ENCODE measurements at places on chromosomes 4 and X. TPM values are rescaled to one million over a fixed set of nuclear protein-coding genes. Genes with fewer than 3 reads are reported as not detected.

DNA sequence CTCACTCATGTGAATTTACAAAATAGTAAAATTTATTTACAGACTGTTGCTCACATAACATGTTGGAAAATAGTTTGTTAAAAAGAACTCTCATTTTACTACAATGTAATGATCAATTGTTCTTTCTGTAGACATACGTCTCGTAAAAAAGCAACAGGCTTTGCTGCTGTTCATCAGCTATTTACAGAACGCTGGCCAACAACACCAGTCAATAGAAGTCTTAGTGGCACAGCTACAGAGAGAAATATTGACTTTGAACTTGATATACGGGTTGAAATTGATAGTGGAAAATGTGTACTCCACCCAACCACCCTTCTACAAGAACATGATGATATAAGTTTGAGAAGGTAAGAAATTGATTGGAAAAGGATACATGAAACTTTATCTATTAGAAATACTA, 47.6 kb upstream of the ADAD1 start:
- no peak overlapping the region for H3K4me3 ChIP-seq
- no peaks in the 10 kb centered on the region for H3K4me1 ChIP-seq
- no peak for DNase-seq
- no peak overlapping the region for H3K27ac ChIP-seq

DNA sequence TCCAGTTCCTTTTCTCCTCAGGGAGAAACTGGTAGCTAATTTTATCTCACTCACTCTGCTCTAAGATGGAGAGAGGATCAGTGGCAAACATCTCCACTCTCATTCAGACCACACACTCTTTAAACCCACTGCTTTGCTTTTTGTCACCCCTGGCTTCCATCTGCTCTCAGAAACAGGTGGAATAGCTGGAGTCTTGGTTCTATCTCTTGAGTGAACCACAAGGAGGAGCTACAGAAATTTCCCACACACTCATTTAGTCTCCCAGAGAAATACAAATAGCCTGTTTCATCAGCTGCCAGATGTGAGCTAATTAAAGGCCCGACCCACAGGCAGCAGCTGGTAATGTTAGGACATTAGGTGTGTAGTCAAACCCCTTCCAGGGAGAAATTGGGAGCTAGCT, 96.6 kb downstream of the STPG2 start:
- DNase-seq, result no peak
- H3K27me3 ChIP-seq, result no peaks in the 10 kb centered on the region
- H3K4me1 ChIP-seq, result no peaks in the 10 kb centered on the region
- H3K36me3 ChIP-seq, result no peaks in the 10 kb centered on the region
- H3K27ac ChIP-seq, result no peak overlapping the region

DNA sequence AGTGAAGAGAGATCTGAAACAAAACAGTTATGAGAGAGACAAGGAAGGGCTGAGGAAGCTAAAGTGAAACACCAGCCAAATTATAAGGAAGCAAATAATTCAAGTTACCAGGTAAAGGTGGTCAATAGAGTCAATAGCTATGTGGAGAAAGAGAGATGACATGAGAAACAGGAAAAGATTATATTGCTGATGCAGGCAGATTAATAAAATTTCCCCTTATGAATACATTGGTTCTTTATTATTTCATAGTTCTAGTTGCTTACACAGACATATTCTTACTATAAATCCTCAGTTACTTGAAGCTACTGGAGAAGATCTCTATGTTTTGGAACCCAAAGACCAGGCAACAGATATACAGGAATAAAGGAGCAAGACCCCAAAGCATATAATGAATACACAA, 273.7 kb upstream of the CTSO start:
- no peaks in the 10 kb centered on the region for H3K4me1 ChIP-seq
- DNase-seq, result no peak
- no peak overlapping the region for H3K27ac ChIP-seq
- no peaks in the 10 kb centered on the region for H3K36me3 ChIP-seq

DNA sequence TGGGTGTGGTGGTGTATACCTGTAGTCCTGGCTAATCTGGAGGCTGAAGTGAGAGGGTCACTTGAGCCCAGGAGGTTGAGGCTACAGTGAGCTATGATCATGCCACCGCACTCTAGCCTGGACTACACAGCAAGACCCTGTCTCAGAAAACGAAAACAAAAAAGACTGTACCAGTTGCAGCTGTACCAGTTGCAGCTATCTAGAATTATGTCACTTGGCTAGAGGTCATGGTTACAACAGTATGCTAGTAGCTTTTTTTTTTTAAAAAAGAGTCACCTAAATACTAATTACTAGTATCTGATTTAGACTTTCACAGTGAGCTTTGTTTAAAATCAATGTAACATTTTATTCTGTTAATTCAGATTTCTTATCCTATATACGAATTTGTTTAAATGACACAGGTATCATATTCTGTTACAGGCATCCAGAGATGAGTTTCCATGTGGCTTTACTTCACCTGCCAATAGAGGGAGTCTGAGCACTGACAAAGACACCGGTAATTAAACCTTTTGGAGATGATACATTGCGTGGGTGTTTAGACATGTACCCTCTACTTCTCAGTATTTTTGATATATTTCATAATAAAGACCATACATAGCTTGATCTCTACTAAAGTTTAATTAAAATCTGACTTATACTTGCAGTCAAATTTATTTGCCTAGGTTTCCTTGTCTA, 100.2 kb upstream of the IL13RA1 start:
- no peak for DNase-seq
- H3K4me1 ChIP-seq, result no peaks in the 10 kb centered on the region
- H3K36me3 ChIP-seq, result no peaks in the 10 kb centered on the region
- H3K27ac ChIP-seq, result no peak overlapping the region
- H3K27me3 ChIP-seq, result no peaks in the 10 kb centered on the region

DNA sequence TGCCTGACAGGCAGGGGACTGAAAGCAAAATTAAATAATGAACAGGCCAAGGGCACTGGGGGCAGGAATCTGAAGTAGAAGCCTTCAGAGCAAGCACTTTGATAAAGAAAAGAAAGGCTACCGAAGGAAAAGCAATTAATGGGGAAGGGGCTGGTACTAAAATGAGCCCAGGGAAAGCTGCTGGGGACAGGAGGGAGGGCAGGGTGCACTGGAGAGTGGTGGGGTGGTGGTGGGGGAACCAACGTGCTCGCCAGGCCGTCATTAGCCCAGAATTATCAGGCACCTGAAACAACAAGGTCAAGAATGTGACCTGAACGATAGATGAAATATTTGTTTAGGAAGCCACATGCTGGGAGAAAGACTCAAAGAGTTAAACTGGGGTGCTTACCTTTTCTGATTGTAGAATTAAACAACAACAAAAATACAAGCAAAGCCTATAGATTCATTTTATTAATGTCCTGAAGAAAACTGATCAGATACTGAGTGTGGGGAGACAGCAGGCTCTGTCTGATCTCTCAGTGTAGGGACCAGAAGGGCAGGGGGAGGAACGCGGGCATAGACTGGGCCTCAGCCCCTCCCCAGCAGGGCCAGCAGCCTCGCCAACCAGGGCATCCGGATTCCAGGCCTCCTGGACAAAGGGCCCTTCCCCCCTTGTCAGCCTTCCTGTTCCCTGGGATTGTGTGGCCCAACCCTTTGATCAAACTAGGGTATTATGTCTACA, 239.7 kb upstream of the KLF3 start:
- H3K36me3 ChIP-seq, result no peaks in the 10 kb centered on the region
- no peak overlapping the region for H3K27ac ChIP-seq

- no peak for DNase-seq
- H3K4me3 ChIP-seq, result no peak overlapping the region
- H3K27me3 ChIP-seq, result no peaks in the 10 kb centered on the region
- H3K27ac ChIP-seq, result no peak overlapping the region
Observed at GRCh38 chr4:64195582-64195981, 213.7 kb downstream of the TECRL start.

DNA sequence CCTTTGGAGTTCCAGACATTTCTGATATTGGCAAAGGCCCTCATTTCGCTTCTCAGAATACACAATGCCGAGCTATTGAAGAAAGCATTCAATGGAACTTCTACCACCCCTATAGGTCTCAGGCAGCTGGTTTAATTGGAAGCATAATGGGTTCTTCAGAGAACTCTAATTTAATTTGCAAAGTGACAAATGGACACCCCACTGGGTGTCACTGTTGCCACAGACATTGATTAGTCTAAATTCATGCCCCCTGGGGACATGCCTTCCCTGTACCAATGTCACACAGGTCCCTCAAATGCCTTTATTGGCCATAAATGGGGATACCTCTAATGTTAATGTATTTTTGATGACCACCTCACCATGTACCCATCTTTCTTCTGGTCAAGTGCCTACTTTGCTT, 22.9 kb upstream of the TMEM255A start:
- H3K27ac ChIP-seq, result no peak overlapping the region
- no peaks in the 10 kb centered on the region for H3K27me3 ChIP-seq
- H3K36me3 ChIP-seq, result no peaks in the 10 kb centered on the region
- no peaks in the 10 kb centered on the region for H3K4me1 ChIP-seq
- H3K4me3 ChIP-seq, result no peak overlapping the region
- no peak for DNase-seq

DNA sequence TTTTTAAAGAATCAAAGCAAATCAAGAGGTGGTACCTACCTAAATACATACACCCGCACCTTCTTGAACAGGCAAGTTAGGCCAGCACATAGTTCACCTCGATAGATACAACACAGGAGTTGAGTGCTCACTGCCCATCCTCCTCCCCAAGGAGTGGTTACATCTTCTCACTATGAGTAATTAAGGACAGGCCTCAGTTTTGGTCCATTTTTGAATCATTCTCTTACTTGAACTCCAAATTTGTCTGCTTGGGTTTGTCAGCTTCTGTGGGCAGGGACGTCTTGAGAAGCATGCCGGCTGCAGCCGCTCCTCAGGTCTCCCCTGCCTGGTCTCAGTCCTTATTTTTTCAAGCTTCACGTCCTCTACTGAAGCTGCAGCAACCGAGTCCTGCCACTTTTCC, 190.6 kb upstream of the RBPJ start:
- H3K27ac ChIP-seq, result no peak overlapping the region
- DNase-seq, result no peak
- no peaks in the 10 kb centered on the region for H3K36me3 ChIP-seq
- H3K4me1 ChIP-seq, result no peaks in the 10 kb centered on the region

GRCh38 chr4:8745005-8745790, 126.4 kb downstream of the HMX1 start:
- no peak overlapping the region for H3K4me3 ChIP-seq
- no peak overlapping the region for H3K27ac ChIP-seq
- H3K4me1 ChIP-seq, result no peaks in the 10 kb centered on the region
- no peak for DNase-seq

GRCh38 chr4:82981138-82981537, 29.5 kb downstream of the LIN54 start:
- H3K36me3 ChIP-seq, result no peaks in the 10 kb centered on the region
- H3K4me3 ChIP-seq, result no peak overlapping the region
- no peak for DNase-seq
- no peaks in the 10 kb centered on the region for H3K4me1 ChIP-seq
- no peaks in the 10 kb centered on the region for H3K27me3 ChIP-seq

- H3K27me3 ChIP-seq, result no peaks in the 10 kb centered on the region
- H3K4me1 ChIP-seq, result no peaks in the 10 kb centered on the region
- DNase-seq, result no peak
- H3K27ac ChIP-seq, result no peak overlapping the region
Observed at GRCh38 chr4:1984406-1985191, 24.2 kb downstream of the NELFA start.

DNA sequence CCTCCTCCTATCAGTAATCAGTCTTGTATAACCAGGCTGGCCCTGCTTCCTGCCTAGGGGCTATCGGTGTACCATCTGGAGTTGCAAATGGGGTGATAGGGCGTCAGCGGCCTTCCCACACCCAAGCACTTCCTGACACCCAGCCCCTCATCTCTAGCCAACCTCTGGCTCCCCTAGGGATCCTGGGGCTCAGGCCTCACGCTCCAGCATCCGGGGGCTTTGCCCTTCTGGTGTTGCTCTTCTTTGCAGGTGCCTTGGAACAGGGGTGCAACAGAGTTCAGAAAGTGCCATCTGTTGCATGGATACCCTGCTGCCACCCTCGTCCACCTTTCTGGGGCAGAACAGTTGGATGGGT, 4.1 kb downstream of the IL9R start:
- no peak overlapping the region for H3K4me3 ChIP-seq
- H3K4me1 ChIP-seq, result no peaks in the 10 kb centered on the region
- no peaks in the 10 kb centered on the region for H3K27me3 ChIP-seq
- H3K36me3 ChIP-seq, result no peaks in the 10 kb centered on the region
- no peak for DNase-seq
- H3K27ac ChIP-seq, result no peak overlapping the region

DNA sequence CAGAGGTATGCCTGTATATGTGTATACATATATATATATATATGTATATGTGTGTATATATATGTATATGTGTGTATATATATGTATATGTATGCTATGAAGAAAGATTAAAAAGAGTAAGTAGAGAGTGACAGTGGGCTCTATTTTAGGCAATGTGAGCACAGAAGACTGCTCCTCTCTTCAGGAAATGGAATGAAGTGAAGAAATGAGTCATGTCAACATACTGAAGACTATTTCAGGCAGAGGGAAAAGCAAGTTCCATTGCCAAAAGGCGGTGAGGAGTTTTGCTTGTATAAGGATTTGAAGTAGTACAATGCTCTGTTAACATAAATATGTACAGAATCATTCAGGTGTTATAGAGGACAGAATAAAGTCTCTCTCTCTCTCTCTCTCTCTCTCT, 773.2 kb upstream of the FTHL17 start:
- no peaks in the 10 kb centered on the region for H3K4me1 ChIP-seq
- no peaks in the 10 kb centered on the region for H3K36me3 ChIP-seq
- no peaks in the 10 kb centered on the region for H3K27me3 ChIP-seq
- DNase-seq, result no peak
- no peak overlapping the region for H3K4me3 ChIP-seq

DNA sequence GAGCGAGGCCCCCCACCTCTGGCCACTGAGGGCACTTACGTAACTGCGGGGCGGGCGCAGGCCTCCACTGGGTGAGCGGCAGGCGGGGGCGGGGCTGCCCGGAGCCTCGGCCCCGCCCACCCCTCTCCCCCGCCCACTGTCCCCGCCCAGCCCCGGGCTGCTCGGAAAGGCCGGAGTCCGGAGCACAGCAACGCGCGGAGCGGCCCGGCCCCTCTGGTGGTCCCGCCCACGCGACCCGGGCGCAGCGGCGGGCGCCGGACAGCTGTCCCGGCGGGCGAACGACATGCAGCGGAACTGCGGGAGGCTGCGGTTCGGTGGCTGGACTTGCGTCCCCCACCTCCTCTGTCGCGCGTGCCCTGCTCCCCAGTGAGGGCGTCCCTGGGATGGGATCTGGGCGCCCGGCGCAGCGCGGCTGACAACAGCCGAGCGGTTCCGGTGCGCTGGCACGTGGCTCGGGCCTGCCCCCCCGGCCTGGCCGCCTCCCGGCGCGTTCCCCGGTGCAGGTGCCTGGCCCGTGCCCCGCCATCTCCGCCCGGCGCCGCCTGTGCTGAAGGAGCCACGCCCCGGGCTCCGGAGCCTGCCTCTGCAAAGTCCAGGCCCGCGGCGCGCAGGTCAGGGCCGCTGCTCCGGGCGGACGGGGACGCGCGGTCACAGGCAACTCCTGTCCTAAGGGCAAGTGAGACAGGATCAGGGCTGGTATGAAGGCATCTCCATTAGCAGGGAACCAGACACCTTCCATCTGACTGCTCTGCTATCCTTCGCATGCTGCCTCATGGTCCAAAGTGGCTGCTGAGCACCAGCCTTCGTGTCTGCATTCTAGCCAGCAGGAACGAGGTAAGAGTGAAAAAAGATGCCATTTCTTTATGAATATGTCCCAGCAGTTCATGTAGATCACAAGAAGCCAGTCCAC, 21.8 kb upstream of the JAKMIP1 start:
- no peaks in the 10 kb centered on the region for H3K27me3 ChIP-seq
- H3K4me1 ChIP-seq, result peaks cover 1% of the 10 kb centered on the region
- no peak overlapping the region for H3K4me3 ChIP-seq
- H3K36me3 ChIP-seq, result no peaks in the 10 kb centered on the region
- no peak overlapping the region for H3K27ac ChIP-seq
- DNase-seq, result peak; percentile 40

The MAGEA12 gene
- not detected for polyA plus RNA-seq

The C4orf50 gene
- 0.04 TPM for polyA plus RNA-seq

The DGKK gene
- polyA plus RNA-seq, result not detected

The ZFX gene
- 20.5 TPM for polyA plus RNA-seq

Data from ovary (tissue), 10 donors.